NCI-H446 (cell line): ENCODE measurements at places on chromosomes 12 and 14.

- DNase-seq, result no peak
These were observed 116.4 kb downstream of the PTPRB start for GRCh38 chr12:70520847-70521246.

DNA sequence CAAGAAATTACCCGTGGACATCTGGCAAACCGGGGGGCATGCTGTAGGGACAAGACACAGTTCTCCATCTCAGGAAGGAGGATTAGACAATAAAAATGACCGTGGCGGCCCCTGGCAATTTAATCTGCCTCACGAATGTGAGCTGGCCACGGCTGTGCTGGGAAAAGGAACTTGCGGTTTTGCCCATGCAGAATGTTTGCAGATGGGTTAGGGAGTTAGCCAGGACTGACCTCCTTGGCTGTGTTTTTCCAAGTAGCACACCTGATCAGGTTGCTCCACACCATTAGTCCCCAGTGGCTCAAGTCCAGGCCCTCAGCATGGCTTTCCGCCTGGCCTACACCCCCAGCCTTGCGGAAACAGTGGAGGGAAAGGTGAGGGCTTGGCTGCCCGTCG is 20.8 kb downstream of the TPCN1 start:
- no peak for DNase-seq

GRCh38 chr14:37452323-37452722 is 142.7 kb downstream of the FOXA1 start:
- DNase-seq, result no peak

GRCh38 chr14:23443411-23443812 is 8.0 kb upstream of the MYH7 start:
- DNase-seq, result no peak

GRCh38 chr12:22880807-22881206 is 255.8 kb downstream of the ETNK1 start:
- DNase-seq, result no peak

- DNase-seq, result no peak
These were observed 8.5 kb downstream of the TMEM229B start for GRCh38 chr14:67480011-67480410.

GRCh38 chr14:96225745-96226151 is 21.1 kb downstream of the BDKRB2 start:
- no peak for DNase-seq

GRCh38 chr12:19449814-19450213 is 10.5 kb downstream of the AEBP2 start:
- DNase-seq, result no peak

DNA sequence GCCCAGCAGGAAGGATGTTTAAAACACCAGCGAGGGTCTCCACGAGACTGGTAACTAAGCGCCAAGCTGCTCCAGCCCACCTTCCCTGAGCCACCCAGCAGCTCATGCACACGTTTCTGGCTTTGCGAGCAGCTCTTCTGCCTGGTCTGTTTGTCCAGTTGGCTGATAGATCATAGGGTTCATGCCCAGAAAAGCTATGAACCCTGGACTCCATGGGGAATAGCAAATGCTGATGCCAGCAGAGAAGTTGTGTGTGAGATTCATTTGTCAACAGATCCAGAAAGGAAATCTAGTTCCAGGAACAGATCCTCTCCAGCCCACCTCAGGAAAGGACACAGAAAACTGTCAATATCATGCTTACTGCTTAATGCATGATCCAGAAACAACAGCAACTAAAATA is 28.2 kb upstream of the RIMBP2 start:
- no peak for DNase-seq

DNA sequence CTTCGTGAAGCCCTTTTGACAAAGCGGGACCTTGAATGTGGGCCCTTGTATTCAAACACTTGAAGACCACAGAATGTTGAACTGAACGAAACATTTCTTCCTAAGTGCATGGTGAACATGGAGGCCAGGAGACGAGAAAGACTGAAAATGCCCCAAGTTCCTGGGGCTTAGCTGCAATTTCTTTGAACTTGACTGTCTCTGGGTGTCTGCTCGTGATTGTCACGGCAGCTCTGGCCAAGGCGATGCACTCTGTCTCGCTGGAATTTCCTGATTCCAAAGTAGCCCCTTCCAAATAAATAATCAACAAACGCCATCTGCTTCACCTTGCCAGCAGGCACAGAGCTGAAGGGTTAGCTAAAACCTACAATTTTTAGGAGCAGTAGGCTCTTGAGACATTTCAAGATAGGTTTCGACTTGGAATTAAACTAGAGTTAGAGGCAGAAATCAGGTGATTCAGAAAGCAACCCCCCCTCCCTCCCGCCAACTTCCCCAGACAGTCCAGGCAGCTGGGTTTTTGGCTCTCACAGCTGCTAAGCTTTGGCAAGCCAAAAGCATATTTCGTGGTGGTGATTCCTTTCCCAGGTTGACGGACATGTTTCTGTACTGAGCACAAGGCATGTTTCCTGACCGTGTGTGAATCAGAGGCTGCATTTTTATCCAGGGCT is 13.5 kb upstream of the IRF2BPL start:
- peak; percentile 41 for DNase-seq

- no peak for DNase-seq
These were observed 32.5 kb upstream of the MYRFL start for GRCh38 chr12:69792533-69792932.

- no peak for DNase-seq
These were observed 80.8 kb downstream of the EP400 start for GRCh38 chr12:132030367-132031038.

- no peak for DNase-seq
These were observed 30.8 kb downstream of the SRRM4 start for GRCh38 chr12:119012179-119012578.

DNA sequence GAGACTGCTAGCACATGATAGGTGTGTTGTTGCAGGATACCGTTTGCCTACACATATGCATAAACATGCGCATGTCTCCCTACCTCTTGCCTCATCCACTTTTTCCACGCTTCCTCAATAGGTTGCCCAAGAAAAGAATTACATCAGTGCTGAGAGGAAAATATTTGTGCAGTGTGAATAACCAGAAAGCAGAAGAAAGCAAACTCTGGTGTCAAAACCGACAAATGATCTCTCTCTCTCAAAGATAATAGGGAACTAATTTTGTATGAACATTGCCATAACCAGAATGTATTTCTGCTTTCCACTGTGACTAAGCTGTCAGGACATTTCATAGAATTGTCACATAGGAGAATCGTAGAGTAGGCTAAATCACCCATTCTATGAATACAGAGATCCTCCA is 1.3 kb downstream of the CLEC7A start:
- DNase-seq, result no peak

DNA sequence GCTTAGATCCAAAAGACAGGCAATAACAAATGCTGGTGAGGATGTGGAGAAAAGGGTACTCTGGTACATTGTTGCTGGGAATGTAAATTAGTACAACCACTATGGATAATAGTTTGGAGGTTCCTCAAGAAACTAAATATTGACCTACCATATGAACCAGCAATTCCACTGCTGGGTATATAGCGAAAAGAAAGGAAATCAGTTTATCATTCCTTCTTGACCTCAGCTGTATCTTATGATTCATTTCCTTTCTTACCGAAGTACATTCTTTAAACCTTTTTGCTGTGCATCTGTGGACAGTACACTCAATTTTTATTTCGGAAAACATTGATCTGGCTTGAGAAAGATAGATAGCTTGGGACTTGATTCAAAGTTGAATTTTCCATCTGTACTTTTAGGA is 183.2 kb upstream of the LRFN5 start:
- DNase-seq, result no peak

DNA sequence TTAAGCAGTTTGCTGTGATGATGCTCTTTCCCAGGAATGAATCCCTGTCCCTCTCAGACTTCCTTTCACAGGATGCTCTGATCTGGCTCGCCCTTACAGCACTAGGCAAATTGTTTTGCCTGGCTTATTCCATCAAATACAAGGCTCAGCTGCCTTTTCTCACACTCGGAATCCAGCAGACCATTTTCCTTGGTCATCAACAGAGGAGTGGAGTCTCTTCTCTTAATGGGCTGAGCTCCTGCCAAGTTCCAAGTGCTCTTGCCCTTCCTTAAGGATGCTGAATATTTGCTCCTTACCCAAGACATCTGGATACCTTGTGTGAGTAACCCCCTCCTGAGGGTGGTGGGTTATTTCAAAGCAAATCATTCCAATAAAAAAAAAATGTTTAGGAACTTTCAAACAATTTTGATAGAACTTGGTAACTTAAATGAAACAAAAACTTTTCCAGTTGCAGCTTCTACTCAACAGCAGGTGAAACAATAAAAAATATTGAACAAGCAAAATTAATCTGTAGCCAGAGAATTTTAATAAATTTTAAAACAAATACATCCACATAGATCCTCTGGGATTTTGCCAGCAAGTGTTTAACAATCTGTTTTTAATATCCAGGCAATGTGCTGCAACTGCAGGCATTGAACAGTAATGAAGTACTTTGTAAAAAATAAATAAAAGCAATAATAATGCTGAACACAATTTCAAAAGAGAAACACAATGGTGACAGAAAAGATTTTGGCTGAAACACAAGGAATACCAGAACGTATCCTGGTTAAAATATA is 264.0 kb upstream of the FAR2 start:
- no peak for DNase-seq

- DNase-seq, result no peak
These were observed 191.8 kb downstream of the SLC16A7 start for GRCh38 chr12:59787610-59788009.
